ENCODE measurements at places on chromosomes 6 and 20.

GRCh38 chr6:25590986-25591385 is 61.0 kb upstream of the SCGN start:
- no peak for DNase-seq

GRCh38 chr6:131356161-131356560 is 216.9 kb upstream of the ARG1 start:
- DNase-seq = no peak

DNA sequence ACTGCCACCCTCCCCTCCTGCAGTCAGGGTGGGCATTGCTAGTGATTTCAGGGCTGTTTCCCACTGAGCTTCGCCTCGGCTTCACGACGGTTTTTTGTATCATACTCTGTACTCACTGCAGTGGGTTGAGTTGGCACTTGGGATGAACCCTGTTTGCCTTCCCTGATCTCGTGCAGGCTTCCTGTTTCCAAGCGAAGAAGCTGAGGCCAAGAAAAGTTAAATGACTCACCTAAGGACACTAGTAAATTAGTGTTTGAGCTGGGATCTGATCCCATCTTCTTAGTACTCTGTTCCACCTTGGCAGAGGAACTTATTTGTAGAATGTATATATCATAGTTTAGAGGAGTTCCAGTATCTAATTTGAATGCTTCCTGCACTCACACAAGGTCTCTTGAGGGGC is 50.3 kb upstream of the VSTM2L start:
- no peak for DNase-seq

GRCh38 chr6:89085409-89086205 is 5.1 kb downstream of the PNRC1 start:
- no peak for DNase-seq

DNA sequence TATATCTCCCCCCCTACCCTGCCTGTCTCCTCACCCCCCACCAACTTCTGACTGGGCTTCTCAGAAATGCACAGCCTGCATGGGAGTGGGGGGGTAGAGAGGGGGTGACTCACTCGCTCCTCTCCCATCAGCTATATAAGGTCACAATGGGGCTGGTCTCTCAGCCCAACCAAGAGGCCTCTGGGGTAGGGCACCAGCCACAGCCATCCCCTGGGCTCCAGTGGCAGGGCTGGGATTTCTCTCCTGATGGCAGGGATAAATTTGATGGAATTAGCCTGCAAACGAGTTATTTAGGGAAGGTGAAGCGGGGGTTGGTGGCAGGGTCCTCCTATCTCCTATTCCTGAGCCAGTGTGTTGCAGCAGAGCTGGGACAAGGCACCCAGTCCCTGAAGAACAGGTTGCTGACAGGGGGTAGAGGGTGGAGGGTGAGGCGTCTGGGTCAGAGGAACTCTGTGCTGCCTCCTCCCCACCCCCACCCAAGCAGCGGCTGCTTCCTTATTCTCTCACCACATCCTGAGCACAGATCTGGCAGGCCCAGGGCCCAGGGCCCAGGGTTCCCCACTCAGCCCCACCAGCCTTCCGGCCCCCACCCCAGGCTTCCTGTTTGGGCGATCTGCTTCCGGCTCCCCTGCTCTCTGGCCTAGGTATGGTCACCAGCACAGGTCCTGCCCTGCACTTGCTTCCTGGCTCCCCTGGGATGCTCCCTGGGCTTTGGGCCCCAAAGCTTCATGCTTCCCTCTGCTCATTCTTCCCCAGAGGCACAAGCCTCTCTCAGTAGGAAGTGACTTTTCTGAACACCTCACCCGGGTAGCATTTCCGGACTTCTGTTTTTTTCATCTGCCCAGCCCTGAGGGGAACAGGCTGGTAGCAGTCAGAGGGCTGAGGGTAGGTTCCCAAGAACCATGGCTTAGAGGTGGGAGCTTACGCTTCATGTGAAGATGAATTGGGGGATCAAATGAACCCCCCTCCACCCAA is 4.0 kb downstream of the PPP1R18 start:
- DNase-seq = peak; percentile 94

GRCh38 chr20:45909336-45909808 is 2.6 kb downstream of the PLTP start:
- DNase-seq = no peak

DNA sequence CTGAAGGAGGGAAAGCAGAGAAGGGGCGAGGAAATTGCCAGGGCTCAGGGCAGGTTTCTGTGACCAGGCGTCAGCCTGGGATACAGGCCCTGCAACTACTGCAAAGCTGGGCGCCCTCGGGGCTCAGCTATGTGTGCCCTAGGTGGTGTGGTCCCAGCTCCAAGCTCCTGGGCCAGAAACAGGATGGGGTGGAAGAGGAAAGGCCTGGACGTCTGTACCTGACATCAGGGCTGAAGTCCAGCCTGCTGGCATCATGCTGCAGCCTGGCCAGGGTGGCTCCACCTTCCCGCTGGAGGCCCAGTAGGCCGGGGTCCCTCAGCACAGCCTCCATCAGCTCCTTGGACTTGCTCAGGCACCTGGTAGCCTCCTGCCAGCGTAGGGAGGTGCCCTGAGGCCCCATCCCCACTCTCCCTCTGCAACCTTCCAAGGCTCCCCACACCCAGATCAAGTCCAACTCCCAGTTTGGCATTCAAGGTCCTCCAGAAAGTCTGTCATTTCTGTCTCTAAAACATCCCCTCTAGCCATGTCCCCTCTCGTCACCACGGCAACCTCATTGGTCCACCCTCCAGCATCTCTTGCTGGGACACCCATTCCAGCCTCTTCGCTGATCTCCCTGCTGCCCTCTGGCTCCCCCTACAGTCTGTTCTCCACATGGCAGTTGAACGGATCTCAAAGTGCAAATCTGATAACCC is 38.2 kb downstream of the KIAA1755 start:
- peak; percentile 51 for DNase-seq

GRCh38 chr6:135283926-135284325 is 102.8 kb downstream of the MYB start:
- no peak for DNase-seq

DNA sequence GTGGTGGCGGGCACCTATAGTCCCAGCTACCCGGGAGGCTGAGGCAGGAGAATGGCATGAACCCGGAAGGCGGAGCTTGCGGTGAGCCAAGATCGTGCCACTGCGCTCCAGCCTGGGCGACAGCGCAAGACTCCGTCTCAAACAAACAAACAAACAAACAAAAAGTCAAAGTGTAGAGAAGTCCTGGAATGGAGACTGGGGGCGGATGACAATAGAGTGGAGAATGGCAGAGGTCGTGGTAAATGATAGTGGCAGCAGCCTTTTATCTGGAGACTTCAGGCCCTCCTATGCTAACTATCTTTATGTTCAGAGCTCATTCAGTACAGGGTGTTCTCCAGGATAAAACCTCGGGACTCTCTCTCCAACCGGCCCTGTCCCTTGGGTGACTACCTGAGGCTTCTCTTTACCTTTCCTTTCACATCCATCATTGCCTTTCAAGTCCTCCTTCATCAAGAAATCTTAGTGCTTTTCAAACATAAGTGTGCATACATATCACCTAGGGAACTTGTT is 1.4 kb upstream of the FKBPL start:
- DNase-seq = no peak

DNA sequence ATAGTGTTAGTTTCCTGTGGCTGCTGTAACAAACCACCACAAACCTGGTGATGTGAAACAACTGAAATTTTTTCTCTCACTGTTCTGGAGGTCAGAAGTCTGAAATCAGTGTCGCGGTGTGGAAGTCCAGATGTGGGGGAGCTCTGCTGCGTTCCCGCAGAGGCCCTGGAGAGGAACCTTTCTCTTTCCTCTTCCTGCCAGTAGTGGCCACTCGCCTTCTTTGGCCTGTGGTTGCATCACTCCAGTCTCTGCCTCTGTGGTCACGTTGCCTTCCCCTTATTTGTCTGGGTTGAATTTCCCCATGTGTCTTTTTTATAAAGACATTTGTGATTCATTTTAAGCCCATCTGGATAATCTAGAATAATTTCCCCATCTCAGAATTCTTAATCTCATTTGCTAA is 295.5 kb upstream of the FLRT3 start:
- no peak for DNase-seq

DNA sequence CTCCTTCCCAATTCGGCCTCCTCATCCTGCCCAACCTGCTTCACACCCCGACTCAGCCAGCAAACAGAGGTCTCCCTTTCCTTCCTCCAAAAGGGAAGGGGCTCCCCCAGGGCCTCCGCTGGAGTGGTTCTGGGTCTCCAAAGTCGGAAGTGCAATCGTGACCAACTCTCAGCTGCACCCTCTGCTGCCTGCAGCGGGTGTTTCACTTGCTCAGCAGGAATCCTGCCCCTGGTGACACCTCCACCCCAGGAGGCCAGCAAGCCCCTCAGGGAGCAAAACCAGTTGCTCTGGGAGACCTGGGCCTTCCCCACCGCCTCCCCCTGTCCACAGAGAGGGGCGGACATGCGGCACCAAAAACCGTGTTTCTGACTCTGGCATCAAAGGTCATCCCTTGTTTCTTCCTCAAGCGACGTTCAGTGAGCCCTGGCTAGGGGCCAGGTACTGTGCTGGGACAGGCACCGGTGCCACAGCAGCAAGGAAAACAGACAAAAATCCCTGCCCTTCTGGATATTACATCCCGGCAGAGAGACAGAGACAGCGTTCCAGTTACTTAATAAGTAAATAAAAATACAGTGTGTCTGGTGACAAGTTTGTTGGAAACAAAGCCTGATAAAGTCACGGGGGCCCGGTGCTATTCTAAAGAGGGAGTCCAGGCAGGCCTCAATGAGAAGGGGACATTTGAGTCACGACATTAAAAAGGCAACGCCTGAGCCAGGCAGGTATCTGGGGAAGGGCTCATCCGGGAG is 219.0 kb downstream of the BMP7 start:
- no peak for DNase-seq

DNA sequence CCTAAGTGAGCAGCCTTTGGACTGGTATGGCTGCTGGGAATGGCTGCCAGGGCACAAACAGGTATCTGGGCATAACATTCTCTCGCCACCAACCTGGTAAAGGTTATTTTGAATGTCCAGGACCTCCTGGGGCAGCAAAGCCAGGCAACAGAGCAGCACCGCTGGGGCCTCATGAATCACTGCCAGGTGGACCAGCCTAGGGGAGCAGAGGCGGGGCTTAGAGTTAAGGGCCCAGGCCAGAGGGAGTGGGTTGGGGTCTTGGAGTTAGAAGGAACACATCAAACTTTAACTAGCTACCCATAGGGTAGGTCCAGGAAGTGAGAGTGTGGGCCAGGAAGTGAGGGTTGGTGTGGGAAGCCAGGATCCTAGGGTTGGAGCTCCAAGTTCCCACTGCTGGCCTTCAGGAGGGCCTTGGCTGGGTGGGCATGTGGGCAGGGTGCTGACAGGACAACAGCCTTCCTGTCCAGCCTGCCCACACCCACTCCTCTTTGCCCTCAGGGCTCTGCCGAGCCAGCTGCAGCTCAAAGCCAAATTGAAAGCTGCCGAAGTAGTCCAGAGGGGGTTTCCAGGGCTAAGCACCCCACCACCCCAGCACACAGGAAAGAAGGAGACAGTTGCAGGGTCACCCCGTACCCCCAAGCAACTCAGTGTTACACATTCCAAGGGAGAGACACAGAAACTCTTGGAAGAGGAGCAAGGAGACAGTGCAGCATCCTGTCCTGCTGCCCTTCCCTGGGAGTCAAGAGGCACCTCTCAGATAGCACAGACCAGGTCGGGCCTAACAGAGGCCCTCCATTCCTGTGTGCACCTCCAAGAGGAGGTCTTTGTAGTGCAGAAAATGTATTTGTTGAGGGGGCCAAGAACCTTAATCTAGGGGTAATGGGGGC is 2.6 kb downstream of the NFKBIE start:
- DNase-seq = no peak

- no peak for DNase-seq
These were observed 134.3 kb downstream of the LINC00237 start for GRCh38 chr20:20971810-20972209.

DNA sequence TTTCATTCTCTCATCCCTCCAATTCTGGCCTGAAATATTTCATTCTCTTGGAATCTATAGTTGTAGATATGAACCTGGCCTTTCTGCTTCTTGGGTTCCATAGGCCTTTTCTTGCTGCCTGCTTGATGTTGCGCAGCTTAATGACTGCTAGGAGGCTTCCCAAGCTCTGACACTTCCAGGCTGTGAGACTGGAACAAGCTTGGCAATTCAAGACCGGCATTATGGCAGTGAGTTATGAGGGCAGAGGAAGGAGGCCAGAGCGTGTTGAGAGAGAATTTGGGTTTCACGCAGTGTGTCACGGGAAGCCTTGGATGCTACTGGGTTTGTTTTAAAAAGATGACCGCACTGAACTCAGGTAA is 948 bp upstream of the DNAJC5 start:
- peak; percentile 20 for DNase-seq

GRCh38 chr6:158072083-158072721 is 90.5 kb downstream of the SYNJ2 start:
- DNase-seq = peak; percentile 81

DNA sequence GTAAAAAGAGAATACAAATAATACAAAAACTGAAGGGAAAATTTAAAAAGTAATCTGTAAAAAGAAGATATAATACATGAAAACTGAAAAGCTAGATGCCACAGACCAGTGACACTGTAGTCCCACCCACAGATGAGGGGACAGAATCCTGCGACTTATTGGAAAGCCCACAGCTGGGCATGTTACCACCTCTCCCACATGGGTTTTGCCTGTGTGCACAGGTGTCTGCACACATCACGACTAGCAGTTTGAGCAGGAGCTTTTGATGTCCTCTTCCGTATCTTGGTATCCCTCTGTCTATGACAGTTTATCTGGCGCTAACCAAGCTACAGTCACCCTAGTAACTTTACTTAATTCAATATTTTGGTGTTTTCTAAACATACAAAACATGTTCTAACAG is 291.1 kb upstream of the EXOC2 start:
- no peak for DNase-seq

DNA sequence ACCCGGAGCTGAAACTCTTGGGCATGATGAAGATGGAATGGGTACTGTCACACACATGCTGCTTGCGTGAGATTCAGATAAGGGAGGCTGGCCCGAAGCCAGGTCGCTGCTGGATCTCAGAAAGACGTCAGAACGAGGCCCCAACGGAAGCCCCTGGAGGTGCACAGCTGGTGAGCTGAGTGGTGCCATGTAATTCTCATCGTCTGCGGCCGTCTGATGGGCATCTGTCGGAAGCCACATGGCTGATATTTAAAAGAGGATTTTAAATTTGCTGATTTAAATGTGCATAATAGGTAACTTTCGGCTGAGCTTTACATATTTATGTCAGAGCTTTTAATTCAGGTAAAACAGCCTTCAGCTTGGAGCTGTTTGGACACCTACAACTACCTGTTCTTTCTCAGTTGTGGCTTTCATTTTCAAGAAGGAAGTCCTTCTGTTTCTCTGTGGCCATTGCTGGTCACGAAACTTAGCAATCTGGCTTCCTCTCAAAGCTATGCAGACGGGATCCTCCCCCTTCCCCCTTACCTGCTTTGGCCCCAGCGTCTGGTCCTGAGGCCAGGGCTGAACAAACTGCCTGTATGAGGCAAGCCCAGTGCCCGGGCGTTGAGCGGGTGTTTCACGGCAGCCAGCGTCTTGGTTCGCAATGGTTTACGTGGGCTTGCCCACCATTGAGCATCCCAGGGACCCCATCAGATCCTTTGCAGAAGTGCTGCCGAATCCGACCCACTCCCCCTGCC is 9.2 kb downstream of the SLCO4A1 start:
- DNase-seq = peak; percentile 64

- no peak for DNase-seq
These were observed 22.4 kb downstream of the PTGIS start for GRCh38 chr20:49545572-49545971.

GRCh38 chr20:21523895-21524294 is 10.0 kb upstream of the NKX2-2 start:
- no peak for DNase-seq

- DNase-seq = no peak
These were observed 139.3 kb downstream of the TTLL2 start for GRCh38 chr6:167464177-167464576.

All from fibroblast of lung (primary cell).